Central memory CD4-positive, alpha-beta T cell (primary cell): ENCODE measurements at places on chromosomes 12 and 14.

GRCh38 chr14:59254146-59254910 is 65.9 kb downstream of the DAAM1 start:
- DNase-seq, result no peak

DNA sequence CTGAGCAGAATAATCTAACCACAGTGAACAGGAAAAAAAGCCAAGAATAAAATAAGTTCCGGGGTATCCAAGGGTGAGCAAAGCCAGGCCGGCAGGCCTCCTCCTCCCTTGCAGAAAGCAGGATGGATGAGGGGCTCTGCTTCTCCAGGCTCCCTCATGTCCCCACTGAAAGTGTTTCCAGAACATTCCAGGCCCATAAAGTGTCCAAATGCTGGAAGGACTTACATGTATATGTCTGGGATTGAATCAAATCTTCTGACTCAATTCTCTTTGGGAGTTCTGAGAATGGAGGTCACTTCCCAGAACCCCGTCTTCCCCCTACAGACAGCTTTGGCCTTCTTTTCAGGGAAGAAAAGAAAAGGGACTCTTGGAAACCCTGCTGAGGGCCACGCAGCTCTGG is 25.0 kb upstream of the BDKRB1 start:
- DNase-seq, result no peak

GRCh38 chr12:18130851-18131250 is 40.9 kb upstream of the RERGL start:
- no peak for DNase-seq

GRCh38 chr14:96754162-96754844 is 42.9 kb upstream of the VRK1 start:
- DNase-seq, result no peak

GRCh38 chr14:92190768-92191167 is 69.0 kb downstream of the CPSF2 start:
- DNase-seq, result no peak

DNA sequence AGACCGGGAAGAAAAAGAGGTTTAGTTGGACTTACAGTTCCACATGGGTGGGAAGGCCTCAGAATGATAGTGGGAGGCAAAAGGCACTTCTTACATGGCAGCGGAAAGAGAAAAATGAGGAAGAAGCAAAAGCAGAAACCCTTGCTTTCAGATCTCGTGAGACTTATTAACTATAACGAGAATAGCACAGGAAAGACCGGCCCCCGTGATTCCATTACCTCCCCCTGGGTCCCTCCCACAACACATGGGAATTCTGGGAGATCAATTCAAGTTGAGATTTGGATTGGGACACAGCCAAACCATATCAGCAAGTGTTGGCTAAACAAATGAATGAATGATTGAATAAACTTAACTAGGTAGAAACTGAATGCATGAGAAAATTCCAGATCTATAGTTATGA is 85.3 kb upstream of the PARP11 start:
- no peak for DNase-seq

DNA sequence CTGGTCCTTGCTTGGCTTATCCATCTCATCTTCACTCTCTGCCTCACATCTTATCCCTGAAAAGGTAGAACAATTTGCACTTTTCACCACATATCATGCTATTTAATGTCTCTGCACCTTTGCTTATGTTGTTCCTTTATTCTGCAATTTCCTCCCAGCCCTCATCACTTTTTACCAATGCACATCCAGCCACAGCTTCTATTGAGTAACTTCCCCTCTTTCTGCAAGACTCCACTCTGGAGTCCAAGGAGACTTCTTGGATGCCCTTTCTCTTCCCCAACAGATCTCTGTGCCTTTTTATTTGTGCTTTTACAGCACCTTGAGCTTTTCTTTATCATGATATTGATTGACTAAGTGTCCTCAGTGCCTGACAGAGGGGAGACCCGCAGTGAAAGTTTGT is 797.1 kb downstream of the VRK1 start:
- DNase-seq, result no peak

DNA sequence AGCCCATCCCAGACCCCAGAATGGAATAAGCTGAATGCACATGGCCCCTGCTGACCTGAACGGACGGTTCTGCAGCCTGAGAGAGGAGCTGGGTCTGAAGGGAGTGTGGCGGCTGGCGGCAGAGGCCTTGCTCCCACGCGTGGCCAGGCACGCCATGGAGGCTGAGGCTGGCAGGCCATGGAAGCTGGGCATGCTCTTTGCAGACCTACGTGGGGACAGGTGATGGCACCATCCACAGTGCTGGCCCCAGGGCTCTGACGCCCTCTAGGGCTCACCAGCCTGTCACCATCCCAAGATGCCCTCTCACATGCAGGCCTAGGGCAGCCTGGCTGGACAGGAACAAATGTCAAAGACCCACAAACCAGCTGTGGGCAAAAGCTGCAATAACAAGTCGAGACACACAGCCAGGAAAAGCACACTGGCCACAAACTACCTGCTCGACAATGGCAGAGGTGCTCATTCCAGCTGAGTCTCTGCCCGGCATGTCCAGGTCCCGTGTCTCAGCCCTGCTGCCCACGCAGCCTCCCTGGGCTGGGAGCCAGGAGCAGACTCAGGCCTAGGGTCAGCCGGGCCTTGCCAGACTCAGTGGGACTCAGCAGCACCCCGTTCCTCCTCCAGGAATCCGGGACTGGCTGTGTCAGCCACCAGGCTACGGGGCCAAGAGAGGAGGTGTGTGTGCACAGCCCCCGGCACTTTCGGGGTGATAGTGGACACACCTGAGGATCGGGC is 19.7 kb downstream of the BTBD6 start:
- no peak for DNase-seq
